NCI-H2081 (cell line): ENCODE measurements at places on chromosomes 2 and 18.

DNA sequence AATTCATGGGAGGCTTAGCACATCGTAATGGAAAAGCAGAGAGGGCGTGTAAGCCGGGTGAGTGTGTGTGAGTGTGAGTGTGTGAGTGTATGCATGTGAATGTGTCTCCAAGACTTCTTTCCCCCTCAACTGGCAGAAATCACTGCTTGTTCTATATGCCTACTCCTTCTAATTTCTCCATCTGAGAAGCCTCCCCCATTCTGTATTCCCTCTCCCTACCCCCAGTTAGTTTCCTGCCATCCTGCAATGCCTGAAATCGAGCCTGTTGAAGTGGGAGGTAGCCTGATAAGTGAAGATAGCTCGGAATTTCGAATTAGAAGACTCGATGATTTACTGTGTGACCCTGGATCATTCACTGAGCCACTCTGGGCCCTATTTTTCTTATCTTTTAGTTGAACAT is 30.0 kb upstream of the YWHAQ start:
- DNase-seq, result no peak

DNA sequence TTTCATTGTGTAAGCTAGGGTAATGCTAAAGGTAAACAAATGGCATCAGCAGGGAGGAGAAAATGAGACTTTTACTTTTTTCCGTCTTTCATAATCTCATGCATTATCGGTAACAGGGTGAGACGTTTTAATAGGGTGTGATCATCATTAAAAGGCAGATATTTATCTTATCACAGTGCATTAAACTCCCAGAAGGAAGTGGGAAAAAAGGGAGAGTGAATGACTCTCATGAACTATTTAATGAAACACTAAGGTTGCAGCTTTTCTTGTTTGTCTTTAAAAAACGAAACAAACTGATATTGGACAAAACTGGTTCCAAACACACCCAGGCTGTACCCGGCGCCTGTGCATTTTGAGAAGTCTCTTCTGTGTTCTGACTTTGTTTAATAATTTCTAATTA is 1936.8 kb upstream of the PIK3C3 start:
- DNase-seq, result no peak

GRCh38 chr2:201127570-201127969 is 11.6 kb downstream of the CFLAR start:
- DNase-seq, result peak; percentile 14

GRCh38 chr18:49566217-49566770 is 4.4 kb downstream of the LIPG start:
- DNase-seq, result no peak

GRCh38 chr2:88521445-88522073 is 69.1 kb upstream of the FOXI3 start:
- no peak for DNase-seq

GRCh38 chr2:43343573-43344304 is 117.3 kb upstream of the ZFP36L2 start:
- DNase-seq, result no peak

DNA sequence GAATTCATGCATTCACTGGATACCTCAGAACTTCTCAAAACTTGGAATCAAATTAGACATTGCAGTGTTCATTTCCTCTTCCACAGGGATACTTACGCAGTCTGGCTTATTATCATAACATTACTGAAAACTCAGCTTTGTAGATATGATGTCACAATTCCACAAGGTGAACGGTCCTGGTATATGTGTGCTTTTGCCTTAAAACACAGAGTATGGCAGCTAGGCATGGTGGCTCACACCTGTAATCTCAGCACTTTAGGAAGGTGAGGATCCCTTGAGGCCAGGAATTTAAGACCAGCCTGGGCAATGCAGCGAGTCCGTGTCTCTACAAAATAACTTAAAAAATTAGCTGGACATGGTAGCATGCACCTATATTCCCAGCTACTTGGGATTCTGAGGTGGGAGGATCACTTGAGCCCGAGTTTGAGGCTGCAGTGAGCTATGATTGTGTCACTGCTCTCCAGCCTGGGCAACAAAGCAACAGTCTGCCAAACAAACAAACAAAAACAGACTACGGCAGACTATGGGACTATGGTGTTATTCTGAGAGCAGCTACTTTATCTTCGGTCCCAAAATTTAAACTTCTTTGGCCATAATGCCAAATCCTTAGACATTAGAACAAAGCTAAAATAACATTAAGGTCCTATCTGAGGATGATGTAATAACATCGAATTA is 1191.9 kb upstream of the SLC39A10 start:
- DNase-seq, result no peak
